BJ (cell line): ENCODE measurements at places on chromosomes 6 and 20. TPM values are rescaled to one million over a fixed set of nuclear protein-coding genes. Genes with fewer than 3 reads are reported as not detected.

Gene AURKA
- 40.4 and 46.4 TPM in 2 replicates for polyA plus RNA-seq

Gene WFDC2
- polyA plus RNA-seq, result not detected in 2 replicates

Gene MUC22
- not detected in 2 replicates for polyA plus RNA-seq

Gene C20orf144
- 0.13 and 0.22 TPM in 2 replicates for polyA plus RNA-seq

DNA sequence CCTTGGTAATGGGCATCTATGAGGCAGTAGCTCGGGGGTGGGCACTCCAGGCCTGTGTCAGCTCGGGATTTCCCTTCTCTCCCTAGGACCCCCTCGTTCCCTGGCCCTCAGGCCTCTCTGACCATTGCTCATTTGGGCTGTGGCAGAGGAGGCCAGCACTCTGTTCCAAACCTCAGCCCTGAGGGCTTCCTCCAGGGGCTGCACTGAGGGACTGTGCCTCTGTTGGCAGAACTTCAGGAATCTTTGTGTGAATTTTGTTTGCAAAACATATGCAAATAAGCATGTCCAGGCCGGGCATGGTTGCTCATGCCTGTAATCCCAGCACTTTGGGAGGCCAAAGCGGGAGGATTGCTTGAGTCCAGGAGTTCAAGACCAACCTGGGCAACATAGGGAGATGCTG lies 11.0 kb downstream of the PACSIN1 start:
- no peak for DNase-seq

- no peak for DNase-seq
These were observed 90.7 kb upstream of the BACH2 start for GRCh38 chr6:90387383-90387775.

DNA sequence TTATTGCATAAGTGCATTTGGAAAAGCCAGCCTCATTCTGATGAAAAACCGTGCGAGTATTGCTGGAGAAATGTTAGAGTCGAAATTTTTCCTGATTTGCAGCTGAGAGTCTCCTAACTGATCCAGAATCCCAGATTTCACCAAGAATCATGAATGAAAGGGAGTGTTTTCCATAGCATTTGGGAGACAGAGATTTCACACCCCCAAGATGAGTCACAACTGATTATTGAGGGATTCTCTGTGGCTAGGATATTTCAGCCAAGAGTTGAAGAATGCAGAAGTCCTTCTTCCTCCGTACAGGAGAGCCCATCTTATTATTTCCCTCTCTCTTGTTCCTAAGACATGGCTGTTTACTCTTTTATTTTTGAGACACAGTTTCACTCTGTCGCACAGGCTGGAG lies 82.2 kb upstream of the SALL4 start:
- no peak for DNase-seq

Gene C20orf141
- 0.12 TPM in 1 of 2 replicates, not detected in the other for polyA plus RNA-seq

DNA sequence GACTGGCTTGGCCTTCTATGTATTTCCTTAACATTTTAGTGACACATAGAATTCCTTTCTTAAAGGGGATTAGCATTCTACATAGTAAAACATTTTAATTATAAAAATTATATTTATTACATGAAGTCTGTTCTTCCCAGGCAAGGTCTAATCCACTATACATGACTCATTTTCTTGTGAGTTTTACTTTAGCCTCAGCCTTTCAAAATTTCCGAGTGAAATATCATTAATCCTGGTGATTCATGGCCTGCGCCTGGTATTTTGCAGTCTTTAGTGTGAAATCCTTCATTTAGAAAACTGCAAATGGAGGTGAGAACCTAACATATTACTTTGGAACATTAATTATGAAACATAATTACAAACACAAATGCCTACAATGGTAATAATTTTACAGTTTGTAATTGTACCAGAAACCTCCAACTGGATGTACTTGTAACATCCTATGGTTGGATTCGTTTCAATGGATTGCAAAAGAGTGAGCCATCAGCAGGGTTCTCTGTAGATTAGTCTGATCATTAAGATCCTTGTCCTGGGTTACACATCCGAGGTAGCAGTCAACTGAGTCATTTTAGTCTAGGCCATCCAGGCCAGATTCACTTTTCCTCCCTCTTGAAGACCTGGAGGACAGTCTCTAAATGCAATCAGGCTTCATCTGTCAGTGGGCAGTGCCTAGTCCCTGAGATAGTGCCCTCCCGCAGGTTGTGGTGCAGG lies 272.0 kb downstream of the PACRG start:
- no peak for DNase-seq

DNA sequence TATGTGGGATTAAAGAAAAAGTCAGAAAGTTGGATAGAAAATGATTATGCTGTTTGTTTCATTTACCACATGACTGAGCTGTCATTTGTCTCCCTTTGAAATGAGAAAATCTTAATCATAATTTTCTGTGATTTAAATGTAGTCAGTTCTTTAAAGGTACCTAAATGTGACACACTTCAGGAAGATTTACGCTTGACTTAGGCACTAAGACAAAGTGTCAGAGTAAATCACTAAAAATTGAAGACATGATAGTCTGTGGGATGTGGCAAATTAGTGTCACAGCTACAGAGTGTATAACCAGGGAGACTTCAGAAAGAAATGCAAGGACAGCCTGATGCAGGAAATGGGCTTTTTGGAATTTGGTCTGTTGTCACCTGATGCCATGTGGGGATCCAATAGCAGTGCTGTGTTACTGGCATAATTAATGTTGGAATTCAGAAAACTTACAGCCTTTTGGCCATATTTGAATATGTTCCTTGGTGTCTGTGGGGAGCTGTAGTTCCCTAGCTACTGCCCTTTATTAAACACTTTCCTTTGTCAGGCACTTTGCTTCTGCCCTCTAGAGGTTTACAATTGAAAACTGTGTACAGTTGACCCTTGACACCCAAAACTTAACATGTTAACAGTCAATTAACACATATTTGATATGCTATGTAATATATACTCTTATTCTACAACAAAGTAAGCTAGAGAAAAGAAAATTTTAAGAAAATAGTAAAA lies 493.8 kb downstream of the UTRN start:
- no peak for DNase-seq

DNA sequence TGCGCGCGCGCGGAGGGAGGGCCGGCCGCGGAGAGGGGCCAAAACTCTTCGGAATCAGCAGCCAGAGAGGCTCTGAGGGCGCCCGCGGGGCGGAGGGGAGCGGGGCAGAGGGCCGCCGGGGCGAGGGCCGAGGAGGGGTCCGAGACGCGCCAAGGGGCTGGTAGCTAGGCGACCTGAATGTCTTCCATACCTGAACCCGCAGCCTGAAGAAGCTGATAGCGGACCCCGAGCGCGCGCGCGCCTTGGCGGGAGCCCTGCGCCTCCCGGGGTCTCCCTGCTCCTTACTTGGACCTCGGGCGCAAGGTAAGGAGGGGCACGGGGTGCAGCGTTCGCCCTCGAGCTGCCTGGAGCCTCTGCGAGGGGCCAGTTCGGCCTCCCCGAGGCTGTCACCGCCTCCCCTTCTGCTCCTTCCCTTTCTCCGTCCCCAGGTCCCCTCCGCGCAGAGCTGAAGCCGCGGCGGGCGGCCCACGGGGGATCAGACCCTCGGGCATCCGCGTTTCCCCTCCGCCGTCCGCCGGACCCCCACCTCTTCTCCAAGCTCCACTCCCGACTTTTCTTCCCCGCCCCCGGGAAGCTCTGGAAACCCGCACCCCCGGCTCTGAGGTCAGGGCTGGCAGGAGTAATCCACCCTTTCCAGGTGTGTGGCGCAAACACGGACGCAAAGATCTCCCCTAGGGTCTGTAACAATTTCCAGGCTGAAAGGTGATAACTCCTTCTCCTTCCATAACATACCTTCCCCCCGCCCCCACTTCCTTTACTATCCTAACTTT lies 13.1 kb upstream of the DEK start:
- no peak for DNase-seq

Gene NOL7
- 20.1 and 34.0 TPM in 2 replicates for polyA plus RNA-seq

DNA sequence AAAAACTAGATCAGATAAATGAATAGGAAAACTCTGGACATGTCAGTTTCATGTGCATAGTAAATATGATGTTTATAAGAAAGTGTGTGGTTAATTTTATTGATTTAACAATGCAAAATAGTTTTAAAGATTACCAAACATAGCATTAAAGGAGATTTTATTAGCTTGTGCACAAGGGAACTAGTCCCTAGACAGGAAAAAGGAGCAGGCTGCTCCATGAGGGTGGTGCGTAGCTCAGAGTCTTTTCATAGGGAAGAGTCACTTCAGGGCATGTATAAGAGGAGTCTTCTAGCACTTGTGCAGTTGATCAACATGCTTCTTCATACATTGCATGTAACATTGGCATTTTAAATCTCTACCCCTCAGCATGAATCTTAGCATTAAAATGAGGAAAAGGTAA lies 835.8 kb downstream of the GRIK2 start:
- no peak for DNase-seq

Gene C20orf204
- polyA plus RNA-seq, result 0.05 and 0.06 TPM in 2 replicates

GRCh38 chr6:38403548-38403947 lies 236.2 kb downstream of the BTBD9 start:
- no peak for DNase-seq

GRCh38 chr6:140893432-140893831 lies 1239.3 kb upstream of the GJE1 start:
- DNase-seq, result no peak

DNA sequence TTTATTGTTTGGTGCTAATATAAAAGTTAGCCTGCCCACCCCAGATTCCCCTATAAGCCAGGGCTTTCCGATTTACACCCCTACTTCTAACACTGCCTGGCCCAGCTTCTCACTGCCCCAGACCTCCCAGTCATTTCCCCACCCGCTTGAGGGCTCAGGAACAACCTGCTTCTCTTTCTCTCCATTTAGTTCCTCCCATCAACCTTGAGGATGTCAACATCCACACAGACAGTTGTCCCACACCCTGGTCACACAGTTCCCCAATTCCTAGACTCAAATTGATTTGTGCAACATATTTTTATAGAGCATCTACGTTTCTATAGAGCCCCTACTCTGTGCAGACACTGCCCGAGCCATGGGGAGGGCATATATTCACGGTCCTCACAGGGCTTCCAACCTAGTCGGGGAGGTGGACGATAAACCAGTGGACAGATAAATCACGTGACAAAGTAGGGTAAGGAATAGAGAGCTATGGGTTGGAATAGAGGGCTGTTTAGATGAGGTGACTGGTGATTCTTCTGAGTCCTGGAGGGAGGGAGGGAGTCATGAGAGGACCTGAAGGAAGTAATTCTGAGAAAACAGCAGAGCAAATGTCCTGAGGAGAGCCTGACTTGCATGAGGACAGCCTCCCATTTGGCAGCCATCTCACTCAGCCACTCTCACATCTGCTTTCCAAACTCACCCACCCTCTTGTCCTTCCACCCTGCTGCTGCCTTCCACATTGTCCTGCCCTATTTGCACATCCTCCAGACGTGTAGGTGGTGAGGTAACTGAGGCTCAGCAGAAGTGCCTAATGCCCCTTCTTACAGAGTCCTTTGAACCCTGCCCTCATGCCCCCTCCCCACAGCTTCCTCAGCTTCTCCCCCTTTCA lies 6.3 kb downstream of the GABRR2 start:
- DNase-seq, result no peak

DNA sequence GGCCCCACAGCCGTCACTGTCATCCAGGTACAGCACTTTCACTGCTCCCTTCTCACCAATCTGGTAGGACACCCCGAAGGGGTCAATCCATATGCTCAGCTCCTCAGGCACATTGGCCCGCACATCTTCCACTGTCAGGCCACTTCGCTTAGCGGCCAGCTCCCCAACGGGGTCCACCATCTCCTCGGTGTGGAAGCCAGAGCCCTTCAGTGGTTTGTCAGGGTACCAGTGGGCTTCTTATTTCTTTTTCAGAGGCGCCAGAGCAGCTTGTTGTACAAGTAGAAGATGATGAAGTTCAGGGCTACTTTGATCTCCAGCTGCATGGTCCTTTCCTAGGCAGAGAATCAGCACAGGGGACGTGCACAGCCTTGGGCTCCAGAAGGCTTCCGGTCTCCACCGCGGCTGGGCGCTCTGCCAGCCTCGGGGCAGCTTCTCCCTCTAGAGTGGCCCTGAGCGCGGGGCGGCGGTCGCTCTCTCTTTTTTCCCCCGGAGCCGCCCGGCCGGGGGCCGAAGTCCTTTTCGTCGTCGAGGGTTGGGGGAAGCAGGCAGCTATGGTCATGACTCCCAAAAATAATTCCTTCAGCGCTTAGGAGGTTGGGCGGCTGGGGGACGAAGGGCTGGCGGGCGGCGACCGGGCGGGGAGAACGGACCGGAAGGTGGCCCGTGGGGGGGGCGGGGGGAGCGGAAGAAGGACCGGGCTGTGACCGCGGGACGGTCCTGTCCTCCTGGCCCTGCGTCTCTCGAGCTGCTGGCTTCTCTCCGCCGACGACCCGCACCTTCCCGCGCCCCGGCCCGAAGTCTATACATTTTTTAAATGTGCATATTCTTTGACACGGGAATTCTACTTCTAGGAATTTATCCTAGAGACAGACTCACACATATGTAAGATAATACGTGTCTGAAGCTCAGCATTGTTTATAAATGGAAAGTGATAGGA lies 6.5 kb upstream of the ZSCAN9 start:
- no peak for DNase-seq

Gene CST9L
- not detected in 2 replicates for polyA plus RNA-seq

Gene OR2B6
- 0.09 TPM in 1 of 2 replicates, not detected in the other for polyA plus RNA-seq

GRCh38 chr6:112501705-112502104 lies 154.6 kb downstream of the RFPL4B start:
- DNase-seq, result no peak

DNA sequence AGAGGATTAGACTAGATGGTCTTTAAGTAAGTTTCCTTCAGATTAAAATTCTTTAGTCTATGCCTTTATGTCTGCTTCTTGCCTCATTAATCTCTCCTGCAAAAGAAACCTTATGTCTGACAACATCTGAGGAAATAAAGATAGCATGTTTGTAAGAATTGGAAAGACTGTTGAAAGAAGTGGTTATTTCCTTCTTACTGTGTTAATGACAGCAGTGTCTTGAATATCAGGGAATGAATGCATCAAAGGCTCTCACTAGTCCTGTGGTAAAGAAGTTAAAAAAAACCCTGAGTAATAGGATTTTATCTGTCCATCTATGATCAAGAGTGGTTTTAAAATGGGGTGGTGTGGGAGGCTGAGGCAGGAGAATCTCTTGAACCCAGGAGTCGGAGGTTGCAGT lies 302.0 kb downstream of the PRL start:
- no peak for DNase-seq

GRCh38 chr6:90080876-90081481 lies 186.7 kb downstream of the GJA10 start:
- DNase-seq, result no peak

DNA sequence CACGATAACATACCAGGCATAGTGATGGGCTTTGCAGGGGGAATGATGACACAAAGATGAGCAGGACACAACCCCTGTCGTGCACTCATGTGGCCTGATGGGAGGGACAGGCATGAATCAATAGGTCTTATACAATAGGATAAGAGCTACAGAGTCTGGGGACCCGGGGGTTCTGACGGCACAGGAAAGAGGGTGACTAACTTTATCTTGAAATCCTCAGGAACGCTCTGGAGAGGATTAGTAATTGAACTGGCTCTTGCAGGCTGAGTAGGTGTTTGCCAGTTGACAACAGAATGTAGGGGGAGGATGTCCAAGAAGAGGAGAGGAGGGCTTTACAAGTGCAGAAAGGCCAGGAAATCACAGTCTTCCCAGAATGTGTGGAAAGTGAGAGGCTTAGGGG lies 219.9 kb upstream of the ECI2 start:
- DNase-seq, result peak; percentile 46

DNA sequence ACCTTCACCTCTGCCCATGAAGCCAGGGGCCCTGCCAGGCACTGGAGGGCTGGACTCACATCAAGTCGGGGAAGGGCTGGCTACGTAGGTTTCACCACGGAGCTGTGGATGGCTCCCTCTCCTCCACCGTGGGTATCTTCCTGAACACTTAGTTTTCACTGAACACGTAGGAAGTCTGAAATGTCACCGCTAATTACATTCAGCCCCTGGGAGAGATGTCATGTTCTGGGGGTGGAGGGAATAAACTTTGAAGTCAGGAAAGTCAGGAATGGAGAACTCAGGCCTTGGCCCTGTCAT lies 6.5 kb downstream of the LHFPL5 start:
- no peak for DNase-seq

Gene TBX18
- polyA plus RNA-seq, result 28.6 and 34.5 TPM in 2 replicates

GRCh38 chr6:31901953-31902643 lies at the start of gene ZBTB12:
ZBTB12 (minus strand) TSS chr6:31902086; CDS start chr6:31901305, 781 bp downstream.
- peak; percentile 74 for DNase-seq
